ENCODE measurements at places on chromosomes 1 and 21.

- no peak for DNase-seq
These were observed 324.9 kb upstream of the NFIA start for GRCh38 chr1:60757485-60757884.

- DNase-seq: no peak
These were observed 317.0 kb downstream of the HHAT start for GRCh38 chr1:210645582-210646257.

- no peak for DNase-seq
These were observed 898.6 kb downstream of the AMY1C start for GRCh38 chr1:104648269-104648691.

DNA sequence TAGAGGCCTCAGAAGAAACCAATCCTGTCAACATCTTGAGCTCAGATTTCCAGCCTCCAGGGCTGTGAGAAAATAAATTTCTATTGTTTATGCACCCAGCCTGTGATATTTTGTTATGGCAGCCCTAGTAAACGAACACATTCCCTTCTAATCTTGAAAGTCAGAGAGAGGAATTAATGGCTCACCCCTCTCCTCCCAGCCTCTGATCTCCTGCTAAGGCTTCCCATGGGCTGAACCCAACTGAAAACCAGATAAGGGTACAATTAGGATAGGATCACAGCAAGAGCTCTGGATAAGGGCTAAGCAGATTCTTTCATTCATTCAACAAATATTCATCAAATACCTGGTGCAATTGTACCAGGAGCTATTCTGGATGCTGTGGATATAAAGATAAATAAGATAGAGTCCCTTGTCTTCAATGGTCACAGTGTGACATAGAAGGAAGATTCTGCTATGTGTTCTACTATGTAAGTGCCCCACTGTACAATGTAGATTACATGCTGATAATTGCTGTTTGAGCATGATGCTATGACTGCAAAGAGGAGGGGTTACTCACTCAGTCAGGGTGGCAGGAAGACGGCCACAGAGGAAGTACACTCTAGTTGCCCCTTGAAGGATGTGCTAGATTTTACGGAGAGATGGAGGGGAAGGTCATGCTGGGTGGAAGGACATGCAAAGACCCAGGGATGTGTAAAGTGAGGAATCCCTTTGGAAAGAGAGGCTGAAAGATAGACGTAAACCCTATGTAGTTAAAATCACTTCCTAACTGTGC lies 203.3 kb upstream of the JUN start:
- DNase-seq: no peak

- no peak for DNase-seq
These were observed 730 bp downstream of the NOS1AP start for GRCh38 chr1:162070094-162070748.

DNA sequence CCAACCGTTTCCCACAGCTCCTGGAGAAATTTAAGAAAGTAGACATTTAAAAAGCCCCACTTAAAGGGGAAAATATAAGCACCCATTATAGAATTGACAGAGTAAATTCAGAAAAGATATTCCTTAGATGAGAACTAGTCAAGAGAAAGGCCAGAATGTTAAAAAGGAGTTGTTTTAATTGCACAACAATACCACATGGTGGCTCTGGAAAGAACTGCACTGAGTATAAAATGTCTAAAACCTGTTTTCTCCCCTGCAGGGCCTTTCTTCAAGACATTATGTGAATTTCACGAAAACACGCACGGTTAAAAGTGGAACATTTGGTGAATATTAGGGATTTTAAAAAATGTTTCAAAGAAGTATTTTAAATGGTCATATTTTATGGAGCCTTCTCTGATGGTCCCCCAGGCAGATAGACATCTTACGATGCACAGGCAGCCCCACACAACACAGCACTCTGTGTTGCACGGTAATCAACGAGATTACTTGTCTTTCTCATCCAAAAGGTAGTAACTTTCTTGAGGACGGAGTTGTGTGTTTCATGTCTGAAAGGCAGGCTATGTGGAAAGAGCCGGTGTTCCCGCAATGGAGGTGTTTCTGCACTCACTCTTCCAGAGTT lies 101.9 kb downstream of the PRRX1 start:
- no peak for DNase-seq

GRCh38 chr1:15736892-15737261 lies 819 bp downstream of the SLC25A34 start:
- no peak for DNase-seq

DNA sequence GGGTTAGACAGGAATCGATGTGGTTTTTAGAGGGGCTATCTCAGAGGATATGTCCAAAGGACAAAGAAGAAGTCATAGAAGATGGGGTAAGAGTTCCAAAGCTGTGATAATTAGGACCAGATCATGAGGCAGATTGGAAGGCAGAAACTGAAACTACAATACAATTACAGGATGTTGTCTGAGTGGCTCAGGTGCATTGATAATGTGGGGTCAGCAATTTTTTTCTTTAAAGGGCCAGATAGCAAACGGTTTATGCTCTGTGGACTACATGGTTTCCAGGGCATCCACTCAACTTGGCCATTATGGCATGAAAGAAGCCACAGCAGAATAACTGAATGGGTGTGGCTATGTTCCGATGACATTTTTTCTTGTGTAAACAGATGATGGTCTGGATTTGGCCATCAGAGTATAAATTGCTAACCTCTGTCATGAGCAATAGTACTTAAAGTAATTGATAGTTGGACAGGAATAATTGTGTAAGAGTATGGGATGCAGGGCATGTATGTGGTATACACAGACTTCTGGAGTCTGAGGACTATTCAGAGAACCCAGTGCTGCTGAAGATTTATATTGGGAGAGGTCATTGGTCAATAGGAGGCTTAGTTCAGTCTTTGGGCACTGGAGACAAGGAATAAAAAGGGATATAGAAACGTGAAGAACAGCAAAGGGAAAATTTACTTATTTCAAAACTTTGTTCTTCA lies 198.4 kb upstream of the ADGRL4 start:
- DNase-seq: no peak

Data from ecto neural progenitor cell (in vitro differentiated cells).